NCI-H1436 (cell line): ENCODE measurements at places on chromosomes 5 and 9.

- no peak for DNase-seq
Measured at GRCh38 chr9:90894986-90895687, 93.5 kb downstream of the SYK start.

DNA sequence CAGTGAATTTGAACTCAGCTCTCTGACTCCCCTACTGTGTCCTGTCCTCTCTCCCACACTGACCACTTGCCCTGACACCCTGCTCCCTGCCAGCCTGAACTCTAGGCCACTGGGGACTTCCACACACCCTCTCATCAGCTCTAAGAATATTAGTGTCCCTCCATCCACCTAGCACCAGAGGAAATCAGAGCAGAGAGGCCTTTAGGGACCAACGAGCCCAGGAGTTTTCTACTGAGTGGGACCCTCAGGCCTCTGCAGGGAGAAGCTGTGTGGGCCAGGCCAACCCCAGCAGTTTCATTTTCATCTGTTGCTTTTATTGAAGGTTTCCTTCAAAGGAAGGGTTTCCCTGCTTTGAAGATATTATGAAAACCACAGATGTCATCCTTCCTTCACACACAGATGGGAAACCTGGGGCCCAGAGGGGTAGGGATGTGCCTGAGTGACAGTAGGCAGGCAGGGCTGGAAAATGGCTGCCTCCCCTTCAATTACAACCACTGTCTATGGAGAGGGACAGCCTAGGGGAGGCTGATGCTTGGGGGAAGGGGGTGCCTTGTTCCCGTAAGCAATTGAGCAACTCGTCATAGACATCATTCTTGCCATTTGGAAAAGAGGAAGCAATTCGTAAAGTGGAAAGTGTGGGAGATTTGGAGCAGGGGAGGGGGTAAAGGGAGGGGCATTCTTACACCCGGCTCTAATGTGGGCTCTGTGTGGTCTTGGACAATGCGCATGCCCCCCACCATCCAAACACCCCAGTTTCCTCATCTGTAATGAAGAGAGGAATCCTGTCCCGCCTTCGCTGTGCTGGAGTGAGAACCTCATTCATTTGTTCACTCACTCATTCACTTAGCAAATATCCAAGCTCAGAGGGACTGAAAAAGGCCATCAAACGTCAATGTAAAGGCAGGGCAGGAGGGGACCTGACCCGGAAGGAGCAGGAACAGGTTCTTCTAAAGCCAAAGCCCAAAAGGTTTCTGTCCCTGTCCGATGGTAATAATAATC lies 3.9 kb downstream of the GLIPR2 start:
- no peak for DNase-seq

DNA sequence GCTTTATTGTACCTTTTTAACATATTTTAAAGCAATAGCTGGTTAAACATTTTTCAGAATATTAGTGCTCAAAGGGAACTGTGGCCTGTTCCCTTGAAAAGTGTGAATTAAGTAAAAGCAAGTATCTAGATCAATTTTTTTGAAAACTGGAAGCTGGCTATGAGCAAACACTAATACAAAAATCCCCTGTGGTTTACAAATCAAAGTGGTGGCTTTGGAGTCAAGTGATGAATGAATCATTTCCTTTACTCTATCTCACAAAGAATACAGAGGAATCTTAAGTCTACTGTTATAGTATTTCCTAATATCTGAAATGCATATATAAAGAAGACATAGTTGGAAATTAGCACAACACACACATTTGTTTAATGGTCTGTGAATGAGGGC lies 212.4 kb upstream of the C9orf72 start:
- no peak for DNase-seq

DNA sequence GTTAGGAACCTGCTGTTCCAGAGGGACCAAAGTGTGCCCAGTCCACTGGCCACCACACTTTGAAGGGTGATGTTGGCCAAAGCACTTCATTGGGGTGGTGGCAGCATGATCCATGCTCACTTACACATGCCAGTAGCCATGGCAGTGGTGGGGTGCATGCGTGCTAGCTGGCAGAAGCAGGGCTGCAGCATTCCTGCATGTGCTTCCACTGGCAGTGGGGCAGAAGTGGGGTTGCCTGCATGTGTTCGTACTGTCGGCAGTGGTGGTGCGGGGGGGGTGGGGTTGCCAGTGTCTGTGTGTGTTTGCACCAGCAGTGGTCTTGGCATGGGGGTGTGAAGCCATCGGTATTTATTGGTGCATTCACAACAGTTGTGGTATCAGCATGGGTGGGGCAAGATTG lies 260.3 kb upstream of the ANKH start:
- no peak for DNase-seq

- no peak for DNase-seq
Measured at GRCh38 chr5:107215611-107216010, 455.1 kb downstream of the EFNA5 start.
